ENCODE measurements at places on chromosomes 2 and 18.
A peak's percentile ranks its signal among the peaks of the same experiment; 100 is the strongest.

GRCh38 chr2:41782306-41783158, 265.3 kb upstream of the PKDCC start:
- peak; percentile 4 for DNase-seq

- no peak for DNase-seq
Measured at GRCh38 chr2:86213056-86213455, 13.8 kb downstream of the MRPL35 start.

- peak; percentile 43 for DNase-seq
Measured at GRCh38 chr2:16773080-16773713, 107.6 kb upstream of the CYRIA start.

- DNase-seq: no peak
Measured at GRCh38 chr2:196113061-196113974, 44.7 kb upstream of the DNAH7 start.

- peak; percentile 53 for DNase-seq
Measured at GRCh38 chr18:48412339-48412929, 3.3 kb upstream of the ZBTB7C start.

DNA sequence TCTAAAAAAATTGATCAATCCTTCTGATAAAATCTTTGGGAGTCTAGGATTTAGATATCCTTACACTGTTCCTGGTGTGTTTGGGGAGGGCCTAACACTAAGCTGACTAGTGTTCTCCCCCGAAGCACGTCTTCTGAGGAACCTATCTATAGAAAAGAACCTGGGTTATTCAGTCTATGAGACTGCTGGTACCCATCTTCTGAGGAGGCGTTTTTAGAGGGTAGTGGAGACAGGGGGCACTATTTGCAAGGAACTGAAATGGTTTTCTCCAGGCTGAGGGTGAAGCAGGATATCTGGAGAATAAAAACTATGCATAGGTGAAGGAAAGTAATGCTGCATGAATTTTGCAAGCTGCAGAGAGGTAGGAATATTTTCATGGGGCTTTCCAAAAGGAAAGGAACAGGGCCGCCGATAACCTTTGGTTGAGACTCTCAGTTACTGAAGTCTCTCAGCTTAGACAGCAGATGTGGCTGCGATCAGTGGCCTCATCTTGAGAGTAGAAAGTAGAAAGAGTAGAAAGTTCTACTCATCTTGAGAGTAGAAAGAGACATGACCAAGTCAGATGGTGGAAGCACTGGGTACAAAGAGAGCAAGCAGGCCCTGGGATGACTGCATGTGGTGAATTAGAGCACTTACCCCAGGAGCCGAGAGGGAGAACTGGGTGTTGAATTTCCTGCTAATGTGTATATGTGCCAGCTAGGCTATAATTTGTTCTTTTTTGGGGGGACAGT, 31.8 kb upstream of the KCNE4 start:
- DNase-seq: no peak

DNA sequence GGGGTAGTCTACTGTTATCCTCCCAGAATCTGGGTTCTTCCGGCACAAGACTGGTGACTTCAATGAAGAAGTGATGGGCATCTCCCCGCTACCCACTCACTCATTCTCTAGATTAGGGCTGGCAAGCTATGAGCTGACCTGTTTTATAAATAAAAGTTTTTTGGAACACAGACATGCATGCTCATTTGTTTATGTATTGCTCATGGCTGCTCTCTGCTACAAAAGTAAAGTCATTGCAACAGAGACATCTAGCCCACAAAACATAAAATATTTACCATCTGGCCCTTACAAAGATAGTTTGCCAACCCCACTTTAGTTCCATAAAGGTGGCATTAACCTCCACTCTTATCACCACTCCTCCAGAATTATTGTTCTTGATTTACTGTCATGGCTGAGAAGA, 39.1 kb upstream of the SPATS2L start:
- DNase-seq: no peak

GRCh38 chr2:211068108-211068780, 511.8 kb downstream of the CPS1 start:
- no peak for DNase-seq

GRCh38 chr2:220064111-220065030, 436.9 kb downstream of the SLC4A3 start:
- DNase-seq: peak; percentile 55

GRCh38 chr2:45651415-45652089, at the start of gene PRKCE:
Gene PRKCE (plus strand): TSS chr2:45651675.
- no peak for DNase-seq

DNA sequence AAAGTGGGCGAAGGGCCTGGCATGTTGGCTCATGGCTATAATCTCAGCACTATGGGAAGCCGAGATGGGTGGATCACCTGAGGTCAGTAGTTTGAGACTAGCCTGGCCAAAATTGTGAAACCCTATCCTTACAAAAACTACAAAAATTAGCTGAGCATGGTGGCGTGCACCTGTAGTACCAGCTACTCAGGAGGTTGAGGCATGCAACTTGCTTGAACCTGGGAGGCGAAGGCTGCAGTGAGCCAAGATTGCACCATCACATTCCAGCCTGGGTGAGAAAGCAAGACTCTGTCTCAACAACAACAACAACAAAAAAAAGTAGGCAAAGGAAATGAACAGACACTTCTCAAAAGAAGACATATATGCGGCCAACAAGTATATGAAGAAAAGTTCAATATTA, 196.5 kb downstream of the RAB3GAP1 start:
- no peak for DNase-seq

- DNase-seq: no peak
Measured at GRCh38 chr18:74498712-74499627, 2.8 kb downstream of the CNDP2 start.

DNA sequence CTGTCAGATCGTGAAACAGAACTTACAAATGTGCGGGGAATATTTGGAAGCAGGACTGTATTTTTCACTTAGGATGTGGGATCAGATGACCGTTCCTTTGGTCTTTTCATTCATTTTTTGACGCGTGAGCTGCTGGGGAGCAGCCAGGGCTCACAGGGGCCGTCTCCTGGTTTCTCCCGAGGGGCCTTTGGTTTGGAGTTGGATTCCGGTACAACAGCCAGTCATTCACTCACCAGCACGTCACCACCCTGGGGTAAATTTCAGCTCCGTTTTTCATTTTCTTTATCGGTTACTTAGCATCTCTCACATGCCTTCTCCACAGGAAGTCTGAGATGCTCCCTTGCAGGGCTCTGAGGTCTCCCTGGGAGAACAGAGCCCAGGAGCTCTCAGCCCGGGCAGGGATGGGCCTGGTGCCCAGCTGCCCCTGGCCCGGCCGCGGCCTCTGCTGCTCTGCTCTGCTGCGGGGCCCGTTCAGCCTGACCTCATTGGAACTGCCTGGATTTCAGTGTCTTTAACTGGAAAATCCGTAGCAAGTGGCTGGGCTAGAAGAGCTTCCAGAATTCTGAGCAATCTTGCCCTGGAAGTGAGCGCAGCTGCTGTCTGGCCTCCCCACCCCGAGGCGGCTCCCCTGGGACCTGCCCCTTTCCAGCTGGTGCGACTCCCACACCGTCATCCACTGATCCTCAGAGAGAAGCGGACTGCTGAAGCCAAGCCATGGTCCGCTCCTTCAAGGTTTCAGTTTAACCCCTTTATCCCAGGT, 335.6 kb downstream of the EIPR1 start:
- DNase-seq: no peak

DNA sequence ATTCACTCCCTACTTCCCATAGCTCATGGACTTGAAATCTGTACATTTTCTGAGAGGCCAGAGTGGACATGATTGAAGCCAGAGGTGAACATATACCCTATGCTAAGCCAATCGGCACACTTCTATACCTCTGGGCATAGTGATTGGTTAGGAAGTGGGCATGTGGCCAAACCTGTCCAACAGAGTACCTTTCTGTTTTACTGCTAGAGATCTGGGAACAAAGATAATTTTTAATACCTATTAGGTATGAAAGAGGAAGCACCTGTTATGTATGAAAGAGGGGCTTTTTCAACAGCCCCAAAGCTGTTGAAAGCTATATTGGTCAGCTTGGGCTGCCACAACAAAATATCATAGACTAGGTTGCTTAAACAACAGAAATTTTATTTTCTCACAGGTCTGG, 27.7 kb downstream of the METTL8 start:
- DNase-seq: no peak

DNA sequence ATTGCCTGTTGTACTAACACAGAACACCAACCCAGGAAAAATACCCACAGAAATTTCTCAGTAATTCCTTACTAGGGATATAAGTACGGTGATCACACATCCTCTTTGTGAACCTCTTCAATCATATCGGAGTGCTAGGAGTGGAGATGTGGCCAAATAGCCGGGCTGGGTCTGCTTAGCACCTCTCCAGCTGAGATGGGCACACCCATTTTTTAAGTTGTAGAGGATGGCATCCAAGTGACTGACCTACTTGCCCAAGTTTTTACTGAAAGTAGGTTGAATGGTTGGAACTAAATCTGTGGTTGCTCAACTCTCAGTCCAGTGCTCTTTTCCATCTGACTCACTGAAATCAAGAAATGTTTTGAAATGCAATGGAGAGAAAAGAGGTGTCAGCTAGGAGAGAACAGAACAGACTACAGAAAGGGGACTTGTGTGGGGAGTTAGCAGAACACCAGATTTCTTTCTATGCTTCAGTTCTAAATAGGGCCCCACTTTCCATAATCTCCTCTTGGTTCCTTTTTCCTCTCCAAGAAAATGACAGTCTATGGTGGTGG, 68.7 kb upstream of the FSHR start:
- DNase-seq: no peak

GRCh38 chr2:54954705-54955357, 95.4 kb downstream of the RTN4 start:
- no peak for DNase-seq

DNA sequence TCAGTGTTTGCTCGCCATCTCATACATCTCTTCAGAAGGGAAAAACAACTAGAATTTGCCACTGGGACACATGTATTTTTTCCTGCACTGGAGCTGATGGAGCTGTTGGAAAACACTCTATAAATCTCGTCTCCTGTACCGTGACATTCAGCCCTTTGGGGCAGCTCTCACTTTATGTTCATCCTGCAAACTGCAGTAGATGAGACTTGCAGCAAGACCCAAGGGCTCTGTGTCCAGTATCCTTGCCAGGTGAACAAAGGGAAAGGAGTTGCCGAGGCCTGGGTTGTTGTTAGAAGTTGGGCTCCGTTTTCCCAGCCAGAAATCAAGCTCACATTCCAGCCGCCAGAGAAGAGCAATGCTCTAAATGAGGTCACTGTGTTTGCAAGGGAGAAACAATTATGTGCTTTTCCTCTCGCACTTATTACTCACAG, 285.1 kb downstream of the SLC4A3 start:
- no peak for DNase-seq

- DNase-seq: no peak
Measured at GRCh38 chr2:64675860-64676259, 22.1 kb upstream of the SERTAD2 start.

- no peak for DNase-seq
Measured at GRCh38 chr2:47360927-47361326, 42.0 kb upstream of the MSH2 start.

- no peak for DNase-seq
Measured at GRCh38 chr2:211598238-211598637, 940.4 kb downstream of the ERBB4 start.

GRCh38 chr2:203790134-203790852, 77.3 kb upstream of the CTLA4 start:
- no peak for DNase-seq

- DNase-seq: no peak
Measured at GRCh38 chr2:217440000-217440399, 562.8 kb downstream of the TNS1 start.

DNA sequence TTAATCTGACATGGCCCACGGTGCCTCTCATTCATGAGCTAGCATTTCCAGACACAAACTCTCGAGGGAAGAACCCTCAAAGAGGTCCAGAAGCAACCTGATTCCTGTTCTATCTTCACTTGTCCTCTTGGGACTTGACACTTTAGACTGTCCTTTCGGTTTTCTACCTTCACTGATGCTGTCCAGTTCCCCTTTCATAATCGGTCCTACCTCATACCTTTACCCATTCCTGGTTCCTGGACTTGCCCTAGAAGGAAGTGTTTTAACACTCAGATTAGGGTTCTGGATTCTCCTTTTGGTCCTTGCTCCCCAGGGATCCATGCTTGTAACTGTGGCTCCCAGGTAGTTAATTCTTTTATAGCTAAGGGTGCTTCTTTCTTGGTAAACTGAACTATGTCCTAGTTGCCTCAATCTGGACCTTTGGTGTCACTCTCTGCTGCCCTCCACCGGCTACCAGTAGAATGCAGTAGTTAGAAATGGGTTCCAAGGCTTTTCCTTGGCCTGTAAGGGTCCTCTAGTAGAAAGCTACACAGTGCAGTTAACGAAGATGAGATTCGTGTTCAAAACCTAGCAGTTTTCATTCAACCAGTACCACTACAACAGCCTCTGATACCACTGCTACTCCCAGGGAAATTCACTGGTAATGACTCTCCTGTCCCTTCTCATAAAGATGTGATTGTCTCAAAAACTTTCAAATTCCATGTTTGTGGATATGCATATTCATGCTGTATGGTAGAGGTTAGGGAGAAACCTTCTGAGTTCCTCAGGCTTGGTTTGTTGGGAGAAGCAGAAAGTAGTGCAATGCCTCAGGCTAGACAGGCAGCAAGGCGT, 178.1 kb upstream of the CYP26B1 start:
- DNase-seq: no peak

DNA sequence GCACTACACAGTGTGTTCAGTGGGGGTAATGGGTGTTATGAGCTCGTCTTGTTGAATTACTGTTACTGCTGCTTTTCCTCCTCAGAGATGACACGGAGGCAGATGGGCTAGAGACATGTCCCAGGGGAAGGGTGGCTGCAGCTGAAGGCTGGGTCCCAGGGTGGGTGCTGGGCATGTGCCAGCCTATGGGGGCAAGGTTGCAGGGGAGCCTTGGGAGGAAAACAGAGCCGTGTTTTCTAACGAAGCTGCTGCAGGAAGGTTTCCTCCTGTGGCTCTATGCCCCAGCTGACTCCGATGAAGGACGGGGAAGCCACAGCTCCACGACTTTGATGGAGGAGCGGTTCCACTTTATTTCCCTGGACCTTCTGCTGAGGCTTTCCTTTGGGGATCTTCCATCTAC, 42.4 kb downstream of the ASB18 start:
- DNase-seq: no peak

GRCh38 chr2:70994009-70994698, 519 bp downstream of the TEX261 start:
- DNase-seq: no peak

- no peak for DNase-seq
Measured at GRCh38 chr18:46536215-46536874, 120.7 kb downstream of the LOXHD1 start.

- no peak for DNase-seq
Measured at GRCh38 chr2:121778741-121779487, 23.5 kb downstream of the TSN start.

- peak; percentile 77 for DNase-seq
Measured at GRCh38 chr2:101518578-101519492, 43.9 kb upstream of the RFX8 start.

- DNase-seq: no peak
Measured at GRCh38 chr2:163455815-163456214, 280.0 kb downstream of the FIGN start.

- no peak for DNase-seq
Measured at GRCh38 chr2:227720680-227721079, 2.9 kb upstream of the SLC19A3 start.

DNA sequence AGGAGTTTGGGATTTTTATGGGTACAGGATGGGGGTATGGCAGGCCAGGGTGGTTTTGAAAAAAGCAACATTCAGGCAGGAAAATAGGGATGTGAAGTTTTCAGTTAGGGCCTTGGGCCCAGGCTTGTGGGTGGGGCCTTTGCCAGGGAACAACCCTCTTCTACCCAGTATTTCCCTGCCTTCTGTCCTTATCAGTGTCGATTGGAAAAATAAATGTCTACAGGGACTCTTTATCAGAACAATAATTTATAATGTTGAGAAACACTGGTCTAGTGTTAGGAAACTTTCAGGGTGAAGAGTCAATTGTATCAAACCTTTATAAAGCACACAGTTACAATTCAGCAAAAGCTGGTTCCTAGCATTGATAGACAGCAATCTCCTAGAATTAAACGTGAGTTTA, 214.1 kb upstream of the NABP1 start:
- no peak for DNase-seq

Data from DMS153 (cell line).